Central memory CD8-positive, alpha-beta T cell (primary cell): ENCODE measurements at places on chromosomes 11 and 22.
A peak's percentile ranks its signal among the peaks of the same experiment; 100 is the strongest.

DNA sequence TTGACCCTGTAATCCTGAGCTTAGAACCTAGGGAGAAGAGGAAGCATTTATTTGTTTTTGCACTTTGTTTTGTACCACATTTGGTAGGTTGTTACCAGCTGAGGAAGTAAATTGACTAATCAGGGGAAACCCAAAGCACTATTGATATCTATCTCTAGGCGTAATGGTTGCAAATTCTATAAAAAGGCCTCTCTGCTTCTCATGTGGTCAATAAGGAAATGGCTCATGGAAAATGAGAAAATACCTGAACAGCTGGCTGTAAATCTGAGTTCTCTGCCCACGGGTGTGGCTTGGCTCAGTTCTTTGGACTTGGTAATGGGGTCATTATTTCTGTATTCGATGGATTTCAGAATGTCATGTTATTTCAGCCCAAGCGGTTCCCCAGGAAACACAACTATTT, 42.4 kb downstream of the BARX2 start:
- no peak for DNase-seq

GRCh38 chr11:11822946-11823345, 18.8 kb upstream of the USP47 start:
- no peak for DNase-seq

DNA sequence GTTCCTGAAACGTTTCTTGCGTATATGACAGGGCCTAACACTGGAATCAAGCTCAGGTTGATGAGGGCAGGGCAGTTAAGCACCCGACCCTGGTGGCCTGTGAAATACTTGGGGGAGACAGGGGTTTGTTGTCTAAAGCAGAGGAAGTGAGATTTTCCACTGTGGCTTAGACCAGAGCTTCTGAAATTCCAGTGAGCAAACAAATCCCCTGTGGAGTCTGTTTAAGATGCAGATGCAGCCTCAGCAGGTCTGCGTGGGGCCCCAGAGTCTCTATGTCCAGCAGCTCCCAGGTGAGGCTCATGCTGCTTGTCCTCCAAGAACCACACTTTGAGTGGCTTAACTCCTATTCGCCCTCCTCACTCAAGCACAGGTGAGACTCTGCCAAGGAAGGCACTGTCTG, 39.1 kb upstream of the PRAME start:
- DNase-seq = no peak

DNA sequence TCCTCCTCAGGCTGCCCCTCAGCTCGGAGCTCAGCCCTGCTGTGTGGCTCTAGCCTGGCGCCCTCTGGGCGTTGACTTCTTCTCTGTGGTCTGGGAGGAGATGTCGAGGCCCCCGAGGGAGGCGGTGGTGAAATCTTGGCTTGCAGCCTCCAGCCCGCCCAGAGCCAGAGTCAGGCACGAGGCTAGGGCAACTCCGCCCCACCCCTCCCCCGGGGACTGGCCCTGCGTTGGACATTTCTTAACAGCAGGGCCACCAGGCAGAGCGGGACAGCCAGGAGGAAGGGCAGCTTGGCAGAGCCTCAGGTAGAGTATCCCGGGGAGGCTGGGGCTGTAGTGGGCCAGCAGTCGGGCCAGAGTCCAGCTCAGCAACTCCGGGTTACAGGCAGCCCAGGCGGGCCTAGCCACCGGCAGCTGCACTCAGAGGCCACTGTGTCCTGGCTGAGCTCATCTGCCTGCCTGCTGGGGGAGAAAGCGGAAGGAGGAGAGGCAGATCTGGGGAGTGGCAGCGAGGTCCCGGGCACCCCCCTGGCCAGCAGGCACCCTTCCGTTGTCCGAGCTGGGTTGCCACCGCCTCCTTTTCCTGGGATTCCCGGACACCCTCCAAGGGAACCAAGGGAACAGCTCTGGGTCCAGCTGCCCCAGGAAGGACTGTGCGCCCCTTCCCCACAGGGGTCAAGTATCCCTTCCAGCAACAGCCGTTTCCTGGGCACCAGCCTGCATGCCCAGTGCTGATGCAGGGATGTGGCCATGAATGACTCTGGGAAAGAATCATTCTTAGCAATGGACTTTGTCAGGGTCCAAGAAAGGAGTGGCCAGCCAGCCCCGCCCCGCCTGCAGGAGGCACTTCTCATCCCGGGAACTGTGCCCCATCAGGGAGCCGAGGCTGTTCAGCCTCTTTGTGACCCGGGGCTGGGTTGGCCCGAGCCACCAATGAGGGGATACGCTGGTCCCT, at the start of gene ALDH3B1:
ALDH3B1 (plus strand) TSS at position 238 of the 952 bp plus-strand sequence. CDS start 4,971 bp downstream, outside the sequence.
- no peak for DNase-seq

GRCh38 chr11:44927174-44927661, 23.5 kb downstream of the TP53I11 start:
- DNase-seq = peak; percentile 40

DNA sequence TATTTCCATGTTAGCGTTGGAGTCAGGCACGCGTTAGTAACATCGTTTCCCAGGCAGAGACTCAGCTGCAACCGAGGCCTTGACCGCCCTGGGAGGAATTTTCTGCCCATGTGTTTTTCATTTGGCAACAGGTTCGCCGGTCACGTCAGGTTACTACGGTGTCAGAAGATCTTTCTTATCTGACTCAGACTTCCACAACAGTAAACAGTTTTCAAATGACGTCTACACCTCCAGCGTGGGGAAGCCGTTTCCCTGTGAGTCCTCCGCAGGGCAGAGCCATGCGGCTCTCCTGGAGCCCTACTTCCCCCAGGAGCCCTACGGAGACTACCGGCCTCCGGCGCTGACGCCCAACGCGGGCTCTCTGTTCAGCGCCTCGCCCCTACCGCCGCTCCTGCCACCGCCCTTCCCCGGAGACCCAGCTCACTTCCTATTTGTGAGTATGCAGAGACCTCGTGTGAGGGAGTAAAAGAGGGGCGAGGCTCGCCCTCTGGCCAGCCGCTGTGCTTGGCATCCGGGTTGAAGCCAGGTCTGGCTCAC, 14.3 kb upstream of the POU2AF3 start:
- DNase-seq = no peak

DNA sequence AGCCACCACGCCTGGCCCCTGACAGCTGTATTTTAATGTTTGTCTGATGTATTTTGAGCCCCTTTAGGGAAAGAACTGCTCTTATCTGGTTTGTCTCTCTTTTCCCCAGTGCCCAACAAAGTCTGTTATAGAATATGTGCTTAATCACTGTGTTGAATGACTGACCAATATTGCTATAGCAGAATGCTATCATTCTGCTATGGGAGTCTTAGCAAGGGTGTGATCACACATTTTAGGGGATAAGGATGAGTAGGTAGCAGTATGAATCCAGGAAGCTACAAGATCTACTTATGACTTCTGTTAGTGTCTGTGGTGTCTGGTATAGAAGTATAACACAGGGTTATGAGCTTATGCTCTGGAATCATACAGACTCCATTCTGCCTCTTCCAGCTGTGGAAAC, 117.5 kb upstream of the RRM1 start:
- DNase-seq = no peak

GRCh38 chr22:47063606-47064005, 301.2 kb downstream of the TBC1D22A start:
- no peak for DNase-seq

DNA sequence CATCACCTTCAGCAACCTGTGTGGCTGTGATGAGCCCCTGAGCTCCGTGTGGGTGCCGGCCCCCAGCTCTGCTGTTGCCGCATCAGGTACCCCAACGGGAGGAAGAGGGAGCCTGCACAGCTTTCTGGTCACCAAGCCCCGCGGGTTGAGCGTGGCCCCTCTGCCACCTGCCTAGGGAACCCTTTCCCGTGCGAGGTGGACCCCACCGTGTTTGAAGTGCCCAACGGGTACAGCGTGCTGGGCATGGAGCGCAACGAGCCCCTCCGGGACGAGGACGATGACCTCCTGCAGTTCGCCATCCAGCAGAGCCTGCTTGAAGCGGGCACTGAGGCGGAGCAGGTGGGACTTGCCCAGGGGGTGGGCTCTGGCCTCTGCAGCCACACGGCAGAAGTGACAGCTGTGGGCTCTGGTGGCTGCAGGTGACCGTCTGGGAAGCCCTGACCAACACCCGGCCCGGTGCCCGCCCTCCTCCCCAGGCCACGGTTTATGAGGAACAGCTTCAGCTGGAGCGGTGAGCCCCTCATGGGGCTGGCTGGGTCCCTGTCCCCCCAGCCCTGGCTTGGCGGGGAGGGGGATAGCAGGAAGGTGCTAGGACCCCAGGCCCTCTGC, 1.9 kb upstream of the SSH3 start:
- DNase-seq = no peak

DNA sequence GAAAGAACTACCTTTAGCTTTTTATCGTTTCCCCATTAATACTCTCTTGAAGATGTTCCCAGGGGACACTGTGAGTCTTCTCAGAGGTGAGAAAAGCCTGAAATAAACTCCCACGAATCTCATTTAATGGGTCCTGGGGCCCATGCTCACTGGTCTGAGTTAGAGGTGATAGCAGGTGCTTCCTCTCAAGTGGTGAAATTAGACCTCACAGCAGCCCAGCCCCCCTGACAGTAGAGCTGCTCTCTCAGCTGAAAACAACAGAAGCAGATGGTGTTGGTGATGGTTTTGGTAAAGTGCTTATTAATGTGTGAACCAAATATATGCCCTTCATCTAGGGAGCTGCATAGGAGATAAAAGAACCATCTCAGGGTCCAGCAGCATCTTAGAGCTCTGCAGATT, 76.8 kb upstream of the VPREB1 start:
- no peak for DNase-seq

DNA sequence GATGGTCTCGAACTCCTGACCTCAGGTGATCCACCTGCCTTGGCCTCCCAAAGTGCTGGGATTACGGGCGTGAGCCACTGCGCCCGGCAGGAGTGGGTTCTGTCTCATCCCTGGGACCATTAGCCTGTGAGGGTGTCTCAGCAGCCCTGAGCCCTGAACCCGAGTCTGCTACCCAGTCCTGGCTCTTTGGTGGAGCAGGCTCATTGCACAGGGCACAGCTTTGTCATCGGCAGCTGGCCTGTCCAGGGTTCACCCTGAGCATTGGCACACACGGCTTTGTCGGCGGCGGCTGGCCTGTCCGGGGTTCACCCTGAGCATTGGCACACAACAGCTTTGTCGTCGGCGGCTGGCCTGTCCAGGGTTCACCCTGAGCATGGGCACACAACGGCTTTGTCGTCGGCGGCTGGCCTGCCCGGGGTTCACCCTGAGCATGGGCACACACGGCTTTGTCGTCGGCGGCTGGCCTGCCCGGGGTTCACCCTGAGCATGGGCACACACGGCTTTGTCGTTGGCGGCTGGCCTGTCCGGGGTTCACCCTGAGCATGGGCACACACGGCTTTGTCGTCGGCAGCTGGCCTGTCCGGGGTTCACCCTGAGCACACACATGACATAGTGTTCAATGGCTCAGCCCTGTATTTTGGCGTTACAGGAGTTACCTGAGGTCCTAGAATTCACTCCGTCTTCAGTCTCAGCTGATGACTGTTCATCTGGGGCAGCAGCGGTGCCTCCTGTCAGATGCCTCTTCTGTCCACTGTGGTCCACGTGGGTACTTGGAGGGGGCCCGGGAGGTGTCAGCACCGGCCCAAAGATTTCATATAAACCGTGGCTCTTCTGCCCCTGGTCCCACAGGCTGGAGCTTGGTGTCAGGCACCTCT, 1082.5 kb downstream of the BRD1 start:
- peak; percentile 4 for DNase-seq

DNA sequence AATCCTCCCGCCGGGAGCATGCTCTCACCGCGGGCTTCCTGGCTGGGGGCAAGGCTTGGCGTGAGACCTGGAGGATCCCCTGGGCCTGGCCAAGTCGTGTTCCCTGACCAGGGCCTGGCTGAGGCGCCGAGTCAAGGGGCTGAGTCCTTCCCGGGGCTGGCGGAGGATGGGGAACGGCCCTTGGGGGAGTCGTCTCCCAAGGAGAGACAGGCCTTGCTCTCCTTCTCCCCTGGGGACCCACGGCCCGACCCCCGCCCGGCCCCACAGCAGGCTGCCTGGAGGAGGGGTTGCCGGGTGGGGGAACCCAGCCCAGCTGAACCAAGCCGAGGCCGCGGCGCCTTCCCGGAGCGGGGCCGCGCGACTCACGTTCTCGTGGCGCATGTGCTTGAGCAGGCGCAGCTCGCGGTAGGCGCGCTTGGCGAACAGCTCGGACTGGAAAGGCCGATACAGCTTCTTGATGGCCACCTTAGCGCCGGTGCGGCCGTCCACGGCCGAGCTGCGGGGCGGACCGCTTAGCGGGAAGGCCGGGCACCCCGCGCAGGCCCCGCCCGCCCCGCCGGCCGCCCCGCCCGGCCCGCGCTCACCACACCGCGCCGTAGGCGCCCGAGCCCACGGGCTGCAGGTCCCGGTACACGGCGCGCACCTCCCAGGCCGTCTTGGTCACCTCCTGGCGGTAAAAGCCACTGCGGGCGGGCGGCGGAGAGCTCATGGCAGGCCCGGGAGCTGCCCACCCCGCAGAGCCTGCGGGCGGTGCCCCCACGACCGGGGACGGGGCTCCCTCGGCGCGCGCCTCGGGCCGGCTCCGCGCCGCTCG, 475 bp downstream of the MAPK12 start:
- DNase-seq = no peak

DNA sequence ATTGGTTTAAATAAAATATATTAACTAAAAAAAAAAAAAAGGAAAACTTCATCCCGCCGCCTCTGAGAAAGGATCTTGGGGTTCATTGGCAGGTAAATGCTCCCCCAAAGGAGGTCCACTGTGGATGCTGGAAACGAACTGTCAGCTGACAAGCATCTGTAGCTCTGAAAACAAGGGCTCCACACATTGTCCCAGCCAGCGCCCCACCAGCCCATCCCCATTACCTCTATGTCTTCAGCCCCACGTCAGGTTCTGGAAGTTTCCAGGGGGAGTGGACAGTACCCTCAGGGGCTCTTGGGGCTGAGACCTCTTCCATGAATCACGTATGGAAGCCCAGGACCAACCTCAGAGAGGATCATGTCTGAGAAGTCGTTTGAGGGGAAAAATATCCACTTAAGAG, 66.4 kb upstream of the WNT7B start:
- no peak for DNase-seq

- no peak for DNase-seq
Measured at GRCh38 chr22:49964136-49965090, 3.8 kb downstream of the PIM3 start.

DNA sequence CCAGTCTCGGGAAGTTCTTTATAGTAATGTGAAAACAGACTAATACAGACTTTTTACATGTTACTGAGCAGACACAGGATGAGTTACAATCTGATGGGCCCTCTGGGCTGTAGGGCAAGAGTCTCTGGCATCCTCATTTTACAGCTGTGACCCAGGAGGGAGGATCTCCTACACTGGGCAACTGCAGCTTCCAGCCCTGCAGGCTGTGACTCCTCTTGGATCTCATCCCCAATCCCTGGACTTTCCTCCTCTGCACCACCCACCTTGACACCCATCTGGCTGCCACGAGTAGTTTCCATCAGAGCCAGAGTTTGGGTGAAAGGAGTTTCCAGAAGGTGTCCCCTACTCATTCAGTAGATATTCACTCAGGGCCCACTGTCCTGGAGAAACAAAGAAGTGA, 48.9 kb upstream of the MYEOV start:
- DNase-seq = no peak
